ENCODE measurements at places on chromosomes 13 and 19.

GRCh38 chr13:111344471-111345191 lies 24.2 kb downstream of the TEX29 start:
- ATAC-seq = peak; percentile 73

DNA sequence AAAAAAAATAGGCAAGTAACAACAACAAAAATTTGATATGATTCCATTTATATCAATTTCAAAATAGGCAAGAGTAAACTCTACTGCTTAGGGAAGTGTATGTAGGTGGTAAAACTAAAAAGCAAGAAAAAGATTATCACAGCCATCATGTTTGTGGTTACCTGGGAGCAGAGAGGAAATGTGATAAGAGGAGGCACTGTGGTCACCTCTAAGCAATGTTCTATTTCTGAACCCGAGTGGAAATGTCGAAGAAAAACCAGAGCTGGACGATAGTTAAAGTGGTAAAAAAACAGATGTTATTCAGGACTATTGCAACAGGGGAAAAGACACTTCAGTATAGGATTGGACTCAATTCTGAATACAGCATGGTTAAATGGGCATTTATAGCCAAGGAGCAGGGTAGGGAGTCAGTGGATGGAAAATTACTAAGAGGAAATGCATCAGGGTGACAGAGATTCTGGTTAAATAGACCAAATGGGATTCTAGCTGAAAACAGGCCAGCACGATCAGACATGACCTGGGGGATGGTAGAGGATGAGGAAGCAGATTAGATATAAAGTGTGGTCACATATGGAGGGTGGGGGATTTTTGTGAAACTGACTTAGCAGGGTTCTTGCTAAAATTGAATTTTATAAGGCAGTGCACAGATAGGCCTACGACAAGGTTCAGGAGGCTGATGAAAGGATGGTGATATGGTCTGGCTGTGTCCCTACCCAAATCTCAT lies 6.0 kb upstream of the TEX30 start:
- ATAC-seq = no peak

- no peak for ATAC-seq
These were observed 31.0 kb downstream of the LYL1 start for GRCh38 chr19:13071444-13072187.

GRCh38 chr19:40601134-40601974 lies at the start of gene LTBP4:
Gene LTBP4 (plus strand): TSS chr19:40601369. CDS start chr19:40601388, 19 bp downstream.
- no peak for ATAC-seq

GRCh38 chr13:97600458-97601075 lies 166.6 kb downstream of the RAP2A start:
- peak; percentile 66 for ATAC-seq

DNA sequence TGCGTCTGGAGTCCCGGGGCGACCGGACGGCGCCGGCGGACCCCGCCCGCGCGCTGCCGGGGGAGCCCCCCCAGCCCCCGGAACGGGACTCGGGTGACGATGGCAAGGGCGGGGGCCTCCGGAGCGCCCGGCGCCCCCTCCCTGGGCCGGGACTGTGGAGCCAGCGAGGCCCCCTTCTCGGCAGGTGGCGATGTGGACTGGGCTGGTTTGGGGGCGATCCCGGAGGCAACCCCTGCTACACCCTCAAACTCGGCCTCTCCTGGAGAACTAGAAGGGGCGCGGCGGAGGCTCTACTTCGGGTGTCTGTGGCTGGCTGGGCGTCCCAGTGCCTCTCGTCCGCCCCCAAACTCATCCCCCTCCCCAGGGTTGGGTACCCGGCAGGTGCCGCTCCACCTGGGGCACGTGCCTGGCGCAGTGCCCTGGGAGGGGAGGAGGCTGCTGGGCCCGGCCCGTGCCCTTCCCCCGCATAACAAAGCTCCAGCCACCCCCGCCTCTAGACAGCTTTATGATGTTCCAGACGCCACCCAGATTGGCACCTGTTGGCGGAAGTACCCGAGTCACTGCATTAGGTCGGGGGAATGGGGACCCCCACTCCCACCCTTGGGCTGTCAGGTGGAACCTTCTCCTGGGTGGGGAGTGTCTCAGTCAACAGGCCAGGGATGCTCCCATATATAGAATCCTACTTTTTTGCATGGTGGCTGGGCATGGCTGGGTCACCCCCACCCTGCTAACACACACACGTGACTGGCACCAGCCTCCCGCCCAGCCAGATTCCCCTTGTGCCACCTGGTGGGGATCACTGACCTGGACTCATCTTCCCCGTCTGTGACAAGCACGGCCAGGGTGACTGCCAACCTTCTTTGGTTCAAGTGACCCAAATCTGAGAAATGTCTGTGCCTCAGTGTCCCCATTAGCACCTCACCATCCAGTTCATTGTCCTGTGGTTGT lies 722 bp downstream of the PKN1 start:
- ATAC-seq = peak; percentile 45

GRCh38 chr13:27171244-27171826 lies at the start of gene USP12:
Gene USP12 (minus strand): TSS chr13:27171811. CDS start chr13:27171639, 172 bp downstream.
- no peak for ATAC-seq

DNA sequence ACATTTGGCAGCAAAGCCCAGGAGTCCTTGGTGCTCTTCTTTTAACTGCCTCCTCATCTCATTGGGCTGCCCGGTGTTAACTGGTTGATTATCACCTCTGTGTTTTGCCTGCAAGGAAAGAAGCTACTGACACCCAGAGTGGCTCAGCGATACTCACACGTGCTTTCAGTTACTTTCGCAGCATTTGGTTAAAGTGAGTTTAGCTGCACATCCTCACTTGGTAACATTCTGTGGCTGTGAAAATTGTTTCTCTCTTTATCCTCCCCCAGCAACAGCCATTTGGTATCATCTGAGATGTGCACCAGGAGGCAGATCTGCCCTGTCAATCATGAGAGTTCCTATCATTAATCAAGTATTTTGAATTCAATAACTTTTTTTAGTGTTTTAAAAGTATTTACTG lies 44.6 kb upstream of the GPR183 start:
- ATAC-seq = no peak

GRCh38 chr19:4454747-4455718 lies 2.6 kb downstream of the UBXN6 start:
- ATAC-seq = no peak

DNA sequence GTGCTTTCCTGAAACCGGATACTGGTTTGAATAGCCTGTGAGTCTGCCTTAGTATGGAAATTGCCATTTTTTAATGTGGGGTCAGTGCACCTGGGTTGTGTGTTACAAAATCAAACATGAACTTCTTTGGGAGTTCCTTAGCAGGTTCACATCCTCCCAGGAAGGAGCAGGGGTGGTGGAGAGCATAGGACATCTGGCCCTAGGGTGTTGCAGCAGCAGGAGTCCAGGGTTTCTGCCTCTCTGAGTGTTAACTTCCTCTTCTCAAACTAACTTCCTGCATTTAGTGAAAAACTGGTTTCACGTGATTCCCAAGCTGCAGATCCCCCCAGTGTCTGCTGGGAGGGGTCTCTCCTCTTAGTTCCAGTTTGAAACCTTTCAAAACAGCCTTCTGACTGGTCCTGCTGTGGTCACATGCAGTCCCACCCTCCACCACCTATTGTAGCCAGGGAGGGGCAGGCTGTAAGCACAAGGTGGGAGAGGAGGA lies 7.2 kb downstream of the RNASEH2B start:
- ATAC-seq = no peak
